ENCODE measurements at places on chromosomes 1 and 21.

DNA sequence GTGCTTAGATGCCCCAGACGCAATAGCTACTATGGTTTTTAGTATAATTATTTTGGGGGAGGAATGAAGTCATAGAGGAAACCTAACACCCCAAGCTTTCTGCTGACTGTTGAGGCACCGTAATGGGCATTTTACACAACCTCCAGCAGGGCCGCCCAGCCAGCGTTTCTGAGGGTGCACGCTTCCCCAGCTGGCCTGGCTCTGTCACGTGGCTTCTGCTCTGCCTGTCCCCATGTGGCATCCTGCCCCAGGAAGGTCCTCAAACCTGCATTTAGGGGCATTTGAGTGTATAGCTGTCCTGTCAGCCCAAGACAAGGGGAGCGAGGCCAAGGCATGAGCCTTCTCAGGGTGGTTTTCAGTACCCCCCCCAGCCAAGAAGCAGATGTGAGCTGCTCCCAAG, 10.4 kb upstream of the NEK2 start:
- DNase-seq, result no peak

DNA sequence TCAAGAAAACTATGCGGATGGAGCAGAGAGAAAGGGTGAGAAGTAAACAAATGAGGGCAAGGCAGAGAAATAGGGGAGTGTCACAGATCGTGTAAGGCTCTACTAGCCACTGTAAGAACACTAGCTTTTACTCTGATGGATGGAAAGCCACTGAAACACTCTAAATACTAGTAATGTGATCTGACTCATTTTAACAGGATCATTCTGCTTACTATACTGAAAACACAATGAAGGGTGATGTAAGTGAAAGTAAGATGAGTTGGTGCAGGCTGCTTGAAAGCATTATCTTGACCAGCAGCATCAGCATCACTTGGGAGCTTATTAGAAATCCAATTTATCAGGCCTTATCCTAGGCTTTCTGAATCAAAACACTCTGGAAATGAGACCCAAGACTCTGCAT, 32.7 kb downstream of the TUT4 start:
- no peak for DNase-seq

DNA sequence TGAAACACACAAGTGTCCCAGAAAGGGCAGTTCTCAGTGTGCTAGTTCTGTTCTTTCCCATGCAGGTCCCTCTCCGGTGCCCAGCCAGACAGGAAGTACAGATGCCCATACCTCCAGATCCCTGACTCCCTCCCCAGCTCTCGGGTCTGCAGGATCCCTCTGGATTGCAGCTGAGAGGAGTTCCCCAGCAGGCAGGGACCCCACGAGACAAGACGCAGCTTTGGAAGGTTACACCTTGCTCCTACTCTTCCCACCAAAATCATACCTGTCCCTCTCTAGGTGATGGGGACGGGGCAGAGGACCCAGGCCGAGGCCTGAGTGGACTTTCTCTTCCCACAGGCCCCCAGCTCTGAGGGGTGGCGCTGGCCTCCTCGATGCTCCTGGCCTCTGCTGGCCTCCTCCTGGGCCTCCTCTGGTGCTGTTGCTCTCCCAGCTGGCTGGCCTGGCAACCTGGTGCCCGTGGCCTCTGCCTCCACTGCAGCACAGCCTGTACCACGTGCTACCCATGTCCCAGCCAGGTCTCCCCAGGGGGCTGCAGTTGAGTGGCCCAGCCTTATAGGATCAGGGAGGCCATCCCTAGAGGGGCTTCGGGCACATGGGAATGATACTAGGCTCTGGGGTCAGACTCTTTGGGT, 9.4 kb downstream of the LDLRAD2 start:
- DNase-seq, result no peak

DNA sequence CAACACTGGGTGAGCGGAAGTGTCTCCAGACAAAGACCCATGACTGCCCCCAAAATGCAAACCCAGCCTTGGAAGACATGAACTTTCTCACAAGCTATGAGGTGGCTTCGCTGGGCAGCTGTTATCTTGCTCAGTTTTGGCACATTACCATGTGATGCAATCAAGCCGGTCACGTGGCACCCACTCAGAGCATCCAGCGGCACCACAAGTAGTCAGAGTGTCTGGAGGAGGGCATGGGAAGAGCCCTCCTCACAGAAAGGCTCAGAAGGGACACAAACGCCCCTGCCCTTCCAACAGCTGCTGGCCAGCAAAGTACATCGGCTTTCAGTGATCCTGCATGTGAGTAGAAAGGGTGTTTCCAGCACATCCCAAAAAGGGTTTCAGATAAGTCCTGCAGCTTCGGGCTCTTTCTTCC, 145.5 kb upstream of the IRF2BP2 start:
- no peak for DNase-seq

GRCh38 chr1:222616525-222616924, 1.4 kb upstream of the MIA3 start:
- no peak for DNase-seq

DNA sequence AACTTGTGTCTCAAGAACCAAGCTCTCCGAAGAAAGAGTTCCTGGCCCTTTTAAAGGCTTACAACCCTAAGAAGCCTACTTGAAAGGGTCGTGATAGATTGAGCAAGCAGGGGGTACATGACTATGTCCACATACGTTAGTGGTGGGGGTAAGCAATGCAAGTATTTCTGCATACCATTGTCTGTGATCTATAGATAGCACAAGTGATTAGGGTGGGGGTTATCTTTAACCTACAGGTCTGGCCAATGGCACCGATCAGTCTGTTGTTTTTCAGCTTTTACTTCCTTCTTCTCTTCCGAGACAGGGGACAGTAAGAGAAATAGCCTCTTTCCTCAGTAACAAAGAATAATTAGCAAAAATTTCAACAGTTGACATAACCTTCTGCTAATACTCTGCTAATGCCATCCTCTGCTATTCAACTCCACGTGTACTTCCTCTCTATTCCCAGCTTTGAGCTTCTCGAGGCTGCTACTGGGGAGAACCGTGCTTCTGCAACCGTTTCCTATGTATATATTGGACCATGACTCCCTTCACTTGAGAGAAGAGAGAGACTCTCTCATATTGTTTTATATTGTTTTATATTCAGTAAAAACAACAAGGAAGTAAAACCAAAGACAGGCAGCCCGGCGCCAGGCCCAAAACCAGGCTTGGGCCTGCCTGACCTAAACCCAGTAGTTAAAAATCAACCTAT, 727.7 kb upstream of the NCAM2 start:
- no peak for DNase-seq

Measured in stimulated activated naive CD8-positive, alpha-beta T cell treated with anti-CD3 and anti-CD28 coated beads, Interleukin-15, Interleukin-2, amounts not matched to agents 100 U/mL and 50 U/mL, for 24 hours (primary cell).